ENCODE measurements at places on chromosomes 6 and 20. TPM values are rescaled to one million over a fixed set of nuclear protein-coding genes. Genes with fewer than 3 reads are reported as not detected.

The CYP24A1 gene
- total RNA-seq, result 0.12 TPM

DNA sequence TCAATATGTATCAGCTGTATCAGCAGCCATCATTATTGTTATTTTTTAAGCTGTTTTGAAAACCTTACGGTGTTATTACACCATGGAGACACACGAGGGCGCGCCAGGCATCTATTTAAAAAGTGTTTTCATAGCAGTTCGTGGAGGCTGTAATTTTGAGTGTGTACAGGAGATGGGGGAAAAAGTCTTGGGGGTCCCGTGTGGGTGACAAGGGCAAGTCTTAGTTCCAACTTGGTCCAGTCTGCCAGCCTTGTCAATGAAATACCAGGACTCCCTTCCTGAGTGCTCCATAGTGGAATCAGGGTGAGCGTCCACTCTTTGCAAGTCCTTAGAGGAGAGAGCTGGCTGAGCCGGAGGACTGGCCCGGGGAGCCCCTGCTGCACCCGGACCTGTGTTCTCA is 43.3 kb downstream of the SLC2A10 start:
- peak; percentile 84 for DNase-seq

- DNase-seq, result no peak
These were observed 28.7 kb upstream of the KIAA1586 start for GRCh38 chr6:57017841-57018240.

DNA sequence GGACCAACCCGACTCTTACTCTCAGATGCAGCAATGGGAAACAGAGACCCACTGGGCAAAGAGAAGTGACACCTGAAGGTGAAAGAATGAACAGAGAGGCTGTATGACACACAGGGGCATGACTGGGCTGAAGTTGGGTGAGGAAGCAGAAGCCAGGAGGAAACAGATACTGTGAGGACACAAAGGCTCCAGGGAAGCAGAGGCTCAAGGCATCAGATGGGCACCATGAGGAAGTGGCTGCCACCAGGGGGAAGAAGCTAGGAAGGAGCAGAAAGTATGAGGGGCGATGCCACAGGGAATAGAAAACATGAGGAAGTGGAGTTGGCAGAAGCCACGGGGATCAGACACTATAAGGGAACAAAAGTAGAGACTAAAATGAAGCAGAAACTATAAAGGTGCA is 30.9 kb upstream of the OCSTAMP start:
- DNase-seq, result no peak

DNA sequence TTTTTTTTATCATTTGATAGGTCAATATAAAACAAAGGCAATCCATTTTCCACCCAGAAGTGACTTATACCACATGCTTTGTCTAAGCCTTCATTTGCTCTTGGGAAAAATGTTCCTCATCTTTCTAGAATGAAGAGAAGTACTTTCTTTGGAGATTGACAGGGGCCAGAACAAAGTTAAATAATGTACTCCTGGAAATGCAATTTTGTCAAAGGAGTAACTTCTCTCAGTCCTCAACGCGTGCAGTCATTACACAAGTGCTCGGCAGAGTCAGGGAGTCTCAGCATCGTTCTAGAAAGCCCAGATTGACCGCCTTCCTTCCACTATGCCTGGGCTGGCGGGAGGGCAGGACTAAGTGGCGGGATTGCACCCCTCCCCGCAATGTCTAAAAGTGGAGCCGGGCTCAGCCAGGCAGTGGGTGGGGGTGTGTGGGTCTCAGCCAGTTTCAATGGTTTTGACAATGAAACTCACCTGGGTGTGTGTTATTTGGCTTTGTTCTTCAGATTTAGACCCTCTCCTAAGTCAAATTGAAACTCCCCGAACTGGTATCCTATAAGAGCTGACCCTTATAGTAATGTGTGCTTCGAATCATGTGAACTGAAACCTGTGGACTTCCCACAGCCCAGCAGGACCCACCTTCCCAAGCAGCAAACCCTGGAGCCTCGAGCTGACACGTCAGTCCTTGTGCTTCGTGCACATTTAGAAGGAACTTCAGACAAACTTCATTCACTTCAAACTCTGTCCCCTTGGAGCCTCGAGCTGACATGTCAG is 63.2 kb upstream of the DUSP22 start:
- DNase-seq, result no peak

DNA sequence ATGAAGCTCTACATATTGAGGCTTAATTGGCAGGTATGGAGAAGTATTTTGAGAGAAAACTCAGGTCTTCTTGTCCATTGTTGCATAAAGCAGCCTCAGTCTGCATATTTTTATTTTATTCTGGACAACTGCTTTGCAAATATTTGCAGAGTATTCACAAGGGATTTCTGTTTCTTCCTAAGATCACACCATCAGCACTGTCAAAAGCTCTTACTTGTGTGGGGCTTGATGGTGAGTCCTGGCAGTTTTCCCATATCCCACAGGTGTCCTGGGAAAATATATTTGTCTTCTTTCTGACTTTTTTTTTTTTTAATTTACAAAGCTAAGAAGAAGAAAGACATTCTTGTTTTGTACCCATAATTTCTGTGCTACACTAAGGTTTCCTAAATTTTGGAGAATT is 16.9 kb upstream of the MLIP start:
- DNase-seq, result no peak

The RANBP9 gene
- 33.6 TPM for total RNA-seq

The POFUT1 gene
- total RNA-seq, result 34.8 TPM

Data from GM23338 (cell line).